ENCODE measurements at places on chromosomes 2 and 18. TPM values are rescaled to one million over a fixed set of nuclear protein-coding genes. Genes with fewer than 3 reads are reported as not detected.

The SLC9A2 gene
- 73.0 TPM for total RNA-seq

The MRO gene
- not detected for total RNA-seq

DNA sequence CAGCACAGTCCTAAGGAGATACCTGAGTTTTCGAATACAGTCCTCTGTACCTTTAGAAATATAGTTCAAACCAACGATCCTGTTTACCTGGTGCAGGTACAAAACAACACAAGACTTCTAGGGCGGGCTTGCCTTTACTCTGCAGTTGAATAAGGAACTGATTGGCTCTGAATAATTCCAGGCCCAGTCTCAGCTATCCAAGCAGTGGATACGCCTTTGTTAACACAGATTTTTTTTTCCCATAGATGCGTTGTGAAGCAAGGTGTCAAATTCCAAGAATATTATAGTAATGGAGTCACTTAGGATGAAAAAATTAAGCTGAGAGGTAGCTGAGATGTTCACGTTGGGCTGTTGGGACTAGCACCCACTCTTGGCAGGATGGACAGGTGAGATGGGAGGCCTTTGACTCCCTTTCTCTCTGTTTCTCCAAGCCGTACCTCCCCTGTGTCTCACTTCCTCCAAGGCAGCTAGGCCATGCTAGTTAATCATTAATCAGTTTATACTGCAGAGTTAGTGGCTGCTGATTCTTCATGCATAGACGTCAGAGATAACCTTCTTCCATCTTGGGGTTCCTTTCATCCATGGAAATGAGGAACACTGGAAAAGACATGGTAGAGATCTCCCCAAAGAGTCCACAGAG is 380.8 kb upstream of the ACVR2A start:
- DNase-seq = peak; percentile 14

DNA sequence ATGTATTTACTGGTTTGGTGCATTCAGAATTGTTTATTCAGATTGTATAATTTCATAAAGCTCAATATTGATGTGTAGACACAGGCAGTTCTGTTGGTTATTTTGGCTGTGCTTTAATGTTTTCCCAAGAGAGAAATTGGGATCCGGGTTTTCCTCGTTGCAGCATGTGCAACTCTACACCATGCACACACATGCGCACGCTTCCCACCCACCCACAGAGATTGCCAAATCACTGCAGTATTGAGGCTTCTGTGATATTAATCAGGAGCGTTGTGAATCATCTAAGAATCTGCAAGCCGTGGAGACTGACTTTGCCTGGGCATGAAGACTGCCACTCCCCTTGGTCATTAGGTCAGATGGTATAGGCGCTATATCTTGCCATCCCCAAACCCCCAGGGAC is 571.5 kb downstream of the SLC4A3 start:
- DNase-seq = no peak

DNA sequence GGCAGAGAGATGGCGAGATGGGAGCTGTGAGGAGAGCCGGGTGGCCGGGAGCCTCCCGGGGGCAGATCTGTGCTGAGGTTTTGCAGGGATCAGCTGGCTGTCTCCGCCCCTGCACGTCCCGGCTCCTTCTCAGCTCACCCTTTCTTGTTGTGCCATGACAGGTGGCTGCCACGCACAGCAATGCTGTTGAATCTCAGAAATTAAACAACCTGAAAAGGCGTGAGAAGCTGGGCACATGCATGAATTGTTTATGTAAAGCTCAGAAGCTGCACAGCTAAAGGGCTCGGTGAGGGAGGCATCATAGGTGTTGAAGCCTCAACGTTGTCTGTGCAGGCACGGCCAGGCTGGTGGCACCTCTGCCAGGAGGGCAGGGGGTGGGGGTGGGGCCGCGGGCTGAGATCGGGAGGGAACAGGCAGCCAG is 858 bp upstream of the RTP5 start:
- DNase-seq = no peak

The ROCK1 gene
- 23.9 TPM for total RNA-seq

- DNase-seq = no peak
Observed at GRCh38 chr18:69400976-69401225, 213 bp downstream of the DOK6 start.

The RTKN gene
- total RNA-seq = 45.7 TPM

The LYPD6B gene
- total RNA-seq = 2.6 TPM

DNA sequence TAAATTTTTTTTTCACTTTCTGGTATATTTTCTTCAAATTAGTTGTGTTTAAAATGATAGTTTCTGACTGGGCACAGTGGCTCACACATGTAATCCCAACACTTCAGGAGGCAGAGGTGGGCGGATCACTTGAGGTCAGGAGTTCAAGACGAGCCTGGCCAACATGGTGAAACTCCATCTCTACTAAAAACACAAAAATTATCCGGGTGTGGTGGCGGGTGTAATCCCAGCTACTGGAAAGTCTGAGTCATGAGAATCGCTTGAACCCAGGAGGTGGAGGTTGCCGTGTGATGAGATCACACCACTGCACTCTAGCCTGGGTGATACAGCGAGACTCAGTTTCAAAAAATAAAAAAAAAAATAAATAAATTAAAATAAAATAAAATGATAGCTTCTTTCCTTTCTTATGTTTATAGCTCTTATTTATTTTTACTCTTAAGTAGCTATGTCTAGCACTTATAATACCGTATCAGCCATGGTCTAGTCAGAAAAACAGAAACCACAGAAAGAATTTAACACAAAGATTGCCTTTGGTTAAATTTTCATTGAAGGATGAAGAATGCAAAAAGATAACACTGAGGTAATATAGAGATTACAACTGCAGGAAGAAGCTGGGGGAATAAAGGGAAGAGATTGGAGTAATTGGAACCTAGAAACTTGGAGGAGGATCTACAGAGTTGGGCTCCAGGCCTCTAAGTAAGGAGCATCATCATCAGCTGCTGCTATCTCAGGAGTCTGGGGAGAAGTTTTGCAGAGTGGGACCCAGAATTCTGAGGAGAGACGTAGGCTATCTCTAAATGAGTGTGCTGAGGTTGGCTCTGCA is 54.7 kb upstream of the MBOAT2 start:
- DNase-seq = no peak

- no peak for DNase-seq
Observed at GRCh38 chr2:23219666-23220065, 165.3 kb upstream of the KLHL29 start.

The PKP4 gene
- total RNA-seq = 59.9 TPM

GRCh38 chr2:156470975-156471583 is 34.9 kb downstream of the GPD2 start:
- no peak for DNase-seq

DNA sequence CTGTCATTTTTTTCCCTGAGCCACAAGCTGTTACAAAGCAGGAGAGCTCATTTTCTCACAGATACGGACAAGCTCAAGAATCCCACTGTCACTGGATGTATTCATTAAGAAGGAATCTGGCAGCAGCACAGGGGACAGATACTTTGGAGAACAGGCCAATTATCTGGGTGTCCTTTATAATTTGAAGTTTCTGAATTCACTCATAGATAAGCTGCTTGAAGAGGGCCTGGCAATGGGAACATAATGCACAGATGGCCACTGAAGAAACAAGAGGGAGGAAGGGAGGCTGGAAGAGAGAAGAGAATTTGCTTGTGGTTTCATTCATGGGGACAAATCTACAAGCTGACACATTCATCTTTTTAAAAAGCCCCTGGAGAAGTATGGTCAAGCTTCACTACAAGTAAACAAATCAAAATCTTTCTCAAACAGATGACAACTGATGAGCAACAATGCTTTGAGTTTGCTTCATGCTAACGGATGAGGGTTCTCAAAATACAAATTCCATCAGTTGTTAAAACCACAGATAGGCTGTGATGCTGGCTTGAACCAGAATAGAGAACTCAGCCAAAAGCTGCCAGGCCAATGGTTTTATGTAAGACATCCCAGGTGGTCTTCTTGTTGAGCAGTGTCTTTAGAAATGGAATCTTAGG is 11.9 kb downstream of the BCL2 start:
- no peak for DNase-seq

The GLS gene
- 61.1 TPM for total RNA-seq

- no peak for DNase-seq
Observed at GRCh38 chr2:46704041-46704440, 211.6 kb downstream of the MCFD2 start.

DNA sequence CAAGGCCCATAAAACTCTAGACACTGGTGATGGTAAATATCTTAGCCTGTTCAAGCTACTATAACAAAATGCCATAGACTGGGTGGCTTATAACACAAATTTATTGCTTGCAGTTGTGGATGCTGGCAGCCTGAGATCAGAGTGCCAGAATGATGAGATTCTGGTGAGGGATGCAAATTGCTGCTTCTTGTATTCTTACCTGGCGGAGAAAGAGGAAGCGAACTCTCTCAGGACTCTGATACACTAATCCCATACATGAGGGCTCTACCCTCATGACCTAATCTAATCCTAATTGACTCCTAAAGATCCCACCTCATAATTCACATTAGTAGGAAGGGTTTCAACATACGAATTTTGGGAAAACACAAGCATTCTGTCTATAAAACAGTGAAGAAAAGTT is 4.6 kb upstream of the IER3IP1 start:
- DNase-seq = no peak

The GPR17 gene
- 0.14 TPM for total RNA-seq

GRCh38 chr2:215615067-215615802 is 179.4 kb upstream of the FN1 start:
- DNase-seq = no peak

The SLC30A3 gene
- not detected for total RNA-seq

GRCh38 chr18:23204589-23205235 is 69.4 kb downstream of the CABLES1 start:
- DNase-seq = no peak

- no peak for DNase-seq
Observed at GRCh38 chr18:4385876-4386275, 69.2 kb downstream of the DLGAP1 start.

GRCh38 chr18:38460657-38461056 is 895.1 kb upstream of the CELF4 start:
- no peak for DNase-seq

The TGFBRAP1 gene
- 13.1 TPM for total RNA-seq

DNA sequence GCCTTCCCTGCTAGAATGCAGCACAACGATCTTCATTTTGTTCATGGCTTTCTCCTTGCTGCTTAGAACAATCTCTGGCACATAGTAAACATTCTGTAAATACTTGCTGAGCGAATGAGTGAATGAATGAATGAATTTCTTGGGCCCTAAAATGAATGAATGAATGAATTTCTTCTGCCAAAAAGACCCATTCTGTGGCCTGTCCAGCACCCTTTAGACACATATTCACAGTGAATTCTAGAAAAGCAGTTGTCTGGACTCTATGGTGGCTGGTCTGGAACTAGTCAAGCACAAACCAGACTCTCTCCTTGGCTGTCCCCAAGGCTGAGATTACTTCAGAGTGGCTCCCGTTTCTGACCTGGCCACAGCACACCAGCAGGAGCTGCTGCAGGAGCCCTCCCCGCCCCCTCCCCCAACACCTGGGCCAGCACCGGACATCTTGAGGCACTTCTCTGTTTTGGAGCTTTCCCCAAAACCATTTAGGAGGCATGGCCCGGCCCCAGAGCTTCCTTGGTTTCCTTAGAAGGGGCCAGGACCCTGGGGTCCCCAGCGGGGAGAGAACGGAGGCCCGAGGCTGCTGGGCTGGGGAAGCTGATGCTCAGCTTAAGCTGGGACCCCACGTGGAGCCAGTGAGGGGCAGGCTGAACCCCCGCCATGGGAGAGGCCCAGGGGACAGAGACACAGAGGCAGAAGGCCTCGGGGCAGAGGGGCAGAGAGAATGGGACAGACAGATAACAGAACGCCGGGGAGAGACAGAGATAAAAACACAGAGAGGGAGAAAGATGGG is 159.0 kb downstream of the ZFP36L2 start:
- peak; percentile 6 for DNase-seq

DNA sequence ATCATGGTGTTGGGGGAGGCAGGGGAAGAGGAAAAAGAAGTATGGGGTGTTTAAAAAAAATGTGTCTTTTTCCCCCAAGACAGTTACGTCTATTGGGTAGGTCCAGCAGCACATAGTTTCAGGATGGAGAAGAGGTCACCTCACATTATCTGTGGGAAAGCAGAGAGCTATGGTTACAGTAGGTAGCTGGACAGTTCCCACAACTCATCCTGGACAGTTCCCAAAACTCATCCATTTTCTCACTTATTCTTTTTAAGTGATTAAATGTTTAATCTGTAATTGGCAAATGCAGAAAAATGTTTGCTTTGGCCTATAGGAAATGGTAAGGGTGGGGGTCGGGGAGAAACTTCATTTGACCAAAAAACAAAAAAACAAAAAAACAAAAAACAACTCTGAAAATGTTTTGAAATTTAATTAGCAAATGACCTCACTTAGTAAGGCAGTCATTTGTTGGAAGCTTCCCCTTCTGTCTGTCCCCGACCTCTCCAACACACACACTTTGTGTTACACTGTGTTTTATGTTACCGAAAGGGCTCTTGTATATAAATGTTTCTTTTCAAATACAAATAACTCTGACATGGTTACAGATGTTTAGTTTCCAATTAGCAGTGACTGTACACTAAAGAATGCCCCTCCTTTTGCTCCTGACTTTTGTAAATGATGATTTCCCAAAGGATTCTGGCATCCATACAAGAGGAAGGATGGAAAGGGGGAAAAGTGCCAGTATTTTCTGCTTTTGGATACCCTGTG is 173.3 kb upstream of the ZFP36L2 start:
- DNase-seq = no peak
